Glutamatergic neuron (in vitro differentiated cells): ENCODE measurements at places on chromosomes 5 and 9.

DNA sequence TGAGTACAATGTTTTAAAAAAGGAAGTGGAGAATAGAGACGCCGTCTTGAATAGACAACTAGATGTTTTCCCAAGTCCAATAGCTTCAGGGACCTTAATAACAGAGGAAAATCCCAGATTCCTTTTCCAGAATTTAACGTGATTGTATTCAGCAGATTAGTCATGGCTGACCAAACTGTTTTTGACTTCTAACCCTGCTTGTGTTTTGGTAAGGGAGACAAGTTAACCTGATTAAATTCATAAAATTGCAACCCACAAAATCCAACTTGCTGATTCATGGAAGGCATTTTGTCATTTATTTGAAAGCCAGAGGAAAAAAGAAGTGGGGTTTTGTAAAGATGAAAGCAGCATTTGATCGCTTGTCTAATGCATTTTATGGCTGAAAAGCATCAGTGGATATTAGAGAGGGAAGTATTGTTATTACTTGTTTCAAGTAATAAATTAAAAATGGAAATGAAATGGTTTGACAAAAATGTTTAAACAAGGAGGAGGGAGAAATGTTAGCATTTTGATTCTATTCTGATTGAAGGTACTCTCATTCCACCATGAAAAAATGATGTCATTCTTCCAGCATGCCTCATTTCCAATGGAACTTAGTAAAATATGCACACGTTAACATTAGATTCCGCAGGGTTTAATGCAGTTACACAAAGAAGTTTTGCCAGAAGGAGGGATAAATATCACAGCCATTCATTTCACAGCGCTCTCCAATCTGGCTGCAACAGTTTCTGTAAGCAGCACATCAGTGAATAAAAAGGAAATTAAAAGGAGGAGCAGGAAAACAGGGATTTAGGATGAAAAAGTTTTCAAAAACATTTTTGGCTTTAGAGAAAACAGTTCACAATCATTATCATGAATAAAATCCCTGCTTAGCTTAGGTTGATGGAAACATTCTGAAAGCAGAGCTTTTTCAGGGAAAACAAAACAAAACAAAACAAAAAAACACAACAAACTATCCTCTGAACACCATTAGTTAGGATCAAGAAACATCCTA is 314.7 kb downstream of the PRR16 start:
- no peak for DNase-seq

DNA sequence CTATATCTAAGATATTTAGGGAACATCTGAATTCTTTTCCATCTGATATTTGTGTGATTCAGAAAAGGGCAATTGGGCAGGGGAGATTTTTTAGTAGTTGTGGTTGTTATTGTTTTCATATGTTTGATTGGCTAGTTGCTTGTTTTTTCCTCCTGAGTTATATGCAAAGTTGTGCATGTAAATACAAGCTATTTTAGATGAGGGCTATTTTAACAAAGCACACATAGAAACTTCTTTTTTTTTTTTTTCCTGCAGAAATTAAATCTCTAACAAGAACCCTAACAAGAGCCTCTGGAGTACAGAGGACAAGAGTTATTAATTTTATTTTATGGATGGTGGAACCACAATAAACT is 559.1 kb downstream of the CETN3 start:
- DNase-seq: no peak

DNA sequence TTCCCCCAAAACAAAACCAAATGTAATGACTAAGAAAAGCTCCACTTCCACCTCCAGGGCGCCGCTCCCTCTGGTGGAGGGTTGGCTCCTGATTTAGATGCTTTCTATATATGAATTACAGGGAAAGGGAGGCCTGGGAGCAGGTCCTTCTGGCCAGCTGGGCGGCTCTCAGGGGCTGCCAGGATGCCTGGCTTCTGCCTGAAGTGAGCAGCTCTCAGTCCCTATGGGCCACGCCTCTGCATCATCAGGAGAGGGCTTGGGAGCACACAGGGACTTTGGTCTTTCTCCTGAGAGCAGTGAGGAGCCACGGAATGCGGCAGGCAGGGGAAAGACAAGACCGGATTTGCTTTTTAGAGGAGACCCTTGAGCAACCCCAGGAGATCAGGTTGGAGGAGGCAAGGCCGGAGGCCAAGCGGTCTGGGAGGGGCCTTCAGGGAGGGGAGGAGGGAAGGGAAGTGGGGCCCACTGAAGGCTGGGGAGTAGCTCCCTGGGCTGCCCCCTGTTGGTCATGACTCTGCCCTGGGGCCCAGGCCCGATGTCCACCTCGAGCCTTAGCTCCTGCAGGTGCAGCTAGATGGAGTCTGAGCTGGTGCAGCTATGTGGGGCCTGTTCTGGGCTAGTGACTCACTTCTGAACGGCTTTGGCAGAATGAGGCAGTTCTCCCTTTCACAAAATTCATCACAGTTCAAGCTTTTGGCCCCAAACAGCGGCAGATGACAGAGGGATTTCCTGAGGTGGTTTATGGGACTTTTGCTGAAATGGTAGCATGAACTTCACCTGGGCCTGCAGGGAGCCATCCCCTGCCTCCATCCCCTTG is 11.3 kb upstream of the GRHPR start:
- peak; percentile 44 for DNase-seq

DNA sequence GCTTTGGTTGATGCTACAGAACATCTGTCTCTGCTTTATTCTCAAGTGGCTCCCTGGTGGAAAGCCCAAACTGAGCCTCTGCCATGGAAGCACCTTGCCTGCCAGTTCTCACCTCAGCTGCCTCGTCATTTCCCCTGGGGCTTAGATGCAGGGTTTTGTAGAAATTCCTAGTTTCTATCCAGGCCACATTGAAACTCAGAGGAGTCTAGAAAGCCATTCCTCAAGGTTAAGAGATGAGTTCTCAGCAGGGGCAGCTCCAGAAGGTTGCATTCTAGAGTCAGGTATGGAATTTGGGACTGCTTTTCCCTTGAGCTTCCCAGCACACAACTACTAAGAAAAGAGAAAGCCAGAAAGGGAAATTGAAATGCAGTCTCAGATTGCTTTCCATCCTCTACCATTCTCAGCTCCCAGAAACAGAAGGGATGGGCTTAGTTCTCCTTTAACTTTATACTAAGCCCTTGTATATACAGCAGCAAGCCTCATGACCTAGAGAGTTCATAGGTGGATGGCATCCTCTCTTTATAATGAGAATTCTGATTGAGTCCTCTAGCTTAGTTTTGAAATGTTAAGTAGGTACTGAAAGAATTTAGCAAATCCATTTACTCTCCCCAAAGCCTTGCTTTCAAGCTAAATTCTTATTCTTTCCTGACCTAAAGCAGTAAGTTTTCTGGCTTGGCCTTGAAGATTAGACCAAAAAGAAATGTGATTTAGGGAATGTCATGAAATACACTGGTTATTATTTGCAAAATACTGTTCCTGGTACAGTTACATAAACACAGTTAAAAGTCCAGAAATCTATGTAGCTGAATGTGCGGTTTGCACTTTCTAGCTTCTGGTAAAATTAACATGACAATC is 66.0 kb upstream of the MEF2C start:
- no peak for DNase-seq

DNA sequence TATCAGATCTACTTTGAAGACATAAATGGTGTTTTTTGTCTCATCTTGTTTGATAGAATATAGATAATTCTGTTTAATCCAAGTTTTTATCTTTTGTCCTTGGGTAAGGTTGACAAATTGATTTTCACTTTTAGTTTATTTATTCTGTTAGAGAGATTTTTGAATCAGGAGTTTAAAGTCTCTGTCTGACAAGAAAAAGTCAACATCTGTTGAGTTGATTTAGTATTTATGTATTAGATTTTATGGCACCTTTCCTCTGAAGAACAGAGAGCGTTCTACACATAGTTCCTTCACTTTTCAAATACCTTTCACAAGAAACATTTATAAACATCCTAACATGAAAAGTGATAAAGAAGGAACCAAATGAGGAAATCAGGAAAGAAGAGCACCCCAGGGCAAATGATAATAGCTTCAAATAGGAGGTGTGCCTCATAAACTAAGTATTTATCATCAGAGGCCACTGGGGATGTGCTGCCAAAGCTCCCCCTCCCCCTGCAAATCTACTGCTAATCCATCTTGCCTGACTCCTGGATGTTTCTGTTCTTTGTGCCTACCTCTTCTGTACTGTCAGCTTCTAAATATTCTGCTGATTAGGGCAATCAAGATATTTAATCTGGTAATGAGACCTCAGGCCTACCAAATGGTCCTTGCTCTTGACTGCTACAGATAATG is 457.7 kb upstream of the CHD1 start:
- no peak for DNase-seq

- DNase-seq: no peak
Observed at GRCh38 chr9:38622951-38623350, 2.6 kb upstream of the ANKRD18A start.

DNA sequence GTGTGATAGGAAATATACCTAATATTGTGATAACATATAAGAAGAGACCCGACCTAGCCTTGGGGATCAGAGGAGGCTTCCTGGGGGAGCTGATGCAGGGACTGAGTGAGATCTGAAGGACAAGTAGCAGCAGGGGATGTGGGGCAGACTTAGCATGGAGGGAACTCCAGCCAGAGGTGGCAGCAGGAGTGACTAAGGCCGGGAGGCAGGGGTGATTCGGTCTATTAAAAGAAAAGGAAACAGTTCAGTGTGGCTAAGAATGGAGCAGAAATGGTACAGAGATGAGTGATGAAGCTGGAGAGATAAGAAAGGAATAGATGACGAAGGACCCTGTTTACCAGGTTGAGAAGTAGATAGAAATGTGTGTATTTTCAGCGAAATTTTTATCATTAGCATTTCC is 408.8 kb downstream of the ENC1 start:
- no peak for DNase-seq
